Putamen (tissue), 1 donor: ENCODE measurements at places on chromosomes 2 and 18.

- no peak for DNase-seq
Measured at GRCh38 chr2:46847726-46848412, 67.7 kb downstream of the MCFD2 start.

GRCh38 chr2:188130317-188130716 is 161.4 kb upstream of the GULP1 start:
- DNase-seq, result no peak

- peak; percentile 27 for DNase-seq
Measured at GRCh38 chr18:45913276-45913675, 53.9 kb downstream of the EPG5 start.

DNA sequence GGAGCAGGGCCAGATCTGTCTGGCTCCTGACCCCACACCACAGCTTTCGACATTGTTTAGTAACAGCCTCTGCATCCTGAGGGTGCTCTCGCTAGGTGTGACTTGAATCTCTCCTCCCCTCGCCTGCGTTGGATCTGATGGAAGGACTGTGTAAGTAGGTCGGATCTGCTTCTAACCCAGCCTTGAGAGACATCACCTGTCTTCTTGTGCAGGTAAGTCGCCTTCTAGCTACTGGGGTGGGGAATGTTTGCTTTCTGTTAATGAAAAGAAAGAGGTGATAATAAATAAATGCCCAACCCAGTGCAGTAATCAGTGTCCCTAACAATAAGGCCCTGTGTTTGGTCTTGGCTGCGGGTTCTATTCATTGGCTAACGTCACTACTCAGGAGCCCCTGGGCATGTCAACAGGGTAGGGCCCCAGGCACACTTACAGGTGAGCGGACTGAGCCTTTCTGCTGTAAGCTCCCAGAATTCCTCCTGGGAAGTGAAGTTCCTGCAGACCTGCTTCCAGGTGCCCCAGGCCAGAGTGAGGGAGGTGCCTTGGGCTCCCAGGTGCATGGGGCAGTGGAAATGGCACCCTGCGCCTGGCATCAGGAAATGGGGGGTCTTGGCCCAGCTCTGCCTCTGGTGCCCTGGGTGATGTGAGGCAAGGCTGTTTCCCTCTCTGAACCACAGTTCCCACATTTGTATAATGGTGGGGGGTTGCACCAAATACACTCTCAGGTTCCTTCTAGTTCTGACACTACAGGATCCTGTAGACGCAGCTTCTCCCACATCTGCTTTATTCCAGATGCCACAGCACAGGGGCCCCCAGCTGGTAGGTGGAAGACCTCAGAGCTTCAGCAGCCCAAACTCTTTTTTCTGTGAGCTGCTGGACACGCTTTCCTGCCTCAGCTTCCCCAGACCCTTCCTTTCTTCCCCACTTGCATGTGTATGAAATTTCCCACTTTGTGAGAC is 11.2 kb upstream of the FOSL2 start:
- DNase-seq, result no peak

DNA sequence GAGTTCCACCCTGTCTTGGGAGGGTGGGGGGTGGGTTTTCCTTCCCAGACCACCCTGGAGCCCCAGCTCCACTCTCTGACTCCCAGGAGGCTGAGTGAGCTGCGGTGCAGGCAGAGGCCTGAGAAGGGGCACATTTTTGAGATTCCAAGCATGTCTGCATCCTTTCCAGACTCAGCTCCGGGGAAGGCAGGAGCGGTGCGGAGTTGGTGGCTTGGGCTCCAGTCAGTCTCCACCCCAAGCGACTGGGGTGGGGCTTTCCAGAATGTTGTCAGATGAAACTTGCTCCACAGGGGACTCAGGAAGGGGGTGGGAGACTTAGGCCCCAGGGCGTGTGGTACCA is 44.2 kb upstream of the HS6ST1 start:
- DNase-seq, result no peak

GRCh38 chr2:58959996-58960395 is 718.9 kb upstream of the FANCL start:
- no peak for DNase-seq

- no peak for DNase-seq
Measured at GRCh38 chr2:234249873-234250272, 199.4 kb downstream of the SPP2 start.

DNA sequence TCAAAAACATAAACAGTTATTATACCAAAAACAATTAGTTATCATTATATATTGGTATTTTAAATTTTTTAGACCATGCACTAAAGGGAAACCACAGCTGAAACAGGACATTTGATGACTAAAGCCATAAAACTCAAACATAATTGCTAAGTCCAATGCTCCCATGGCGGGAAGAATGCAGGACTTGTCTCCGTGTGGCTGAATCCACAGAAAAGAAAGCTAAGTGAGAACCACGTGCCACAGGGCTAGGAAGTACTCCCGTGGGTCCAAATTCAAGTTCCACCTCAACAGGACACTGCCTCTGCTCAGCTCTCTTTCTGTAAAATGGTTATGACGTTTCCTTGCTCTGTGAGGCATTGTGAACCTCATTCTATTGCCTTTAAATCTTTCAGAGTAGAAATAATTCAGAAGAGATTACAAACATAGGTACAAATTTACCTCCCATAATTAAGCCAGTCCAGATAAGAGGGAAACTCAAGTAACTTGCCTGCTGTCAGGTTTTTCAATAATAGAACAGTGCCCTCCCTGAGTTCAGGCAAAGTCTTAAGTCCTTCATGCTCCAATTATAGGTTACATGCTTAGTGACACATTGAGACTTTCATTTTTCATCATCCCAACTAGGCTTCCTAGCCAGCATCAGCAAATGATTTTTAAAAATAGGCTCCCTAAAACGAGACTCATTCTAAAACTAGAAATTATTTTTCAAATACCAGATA is 36.7 kb downstream of the FTCDNL1 start:
- no peak for DNase-seq

- no peak for DNase-seq
Measured at GRCh38 chr2:110865188-110865587, 132.8 kb downstream of the ACOXL start.

- no peak for DNase-seq
Measured at GRCh38 chr2:46298522-46299353, 1.5 kb downstream of the EPAS1 start.

- no peak for DNase-seq
Measured at GRCh38 chr2:239278941-239279365, 121.9 kb downstream of the HDAC4 start.

DNA sequence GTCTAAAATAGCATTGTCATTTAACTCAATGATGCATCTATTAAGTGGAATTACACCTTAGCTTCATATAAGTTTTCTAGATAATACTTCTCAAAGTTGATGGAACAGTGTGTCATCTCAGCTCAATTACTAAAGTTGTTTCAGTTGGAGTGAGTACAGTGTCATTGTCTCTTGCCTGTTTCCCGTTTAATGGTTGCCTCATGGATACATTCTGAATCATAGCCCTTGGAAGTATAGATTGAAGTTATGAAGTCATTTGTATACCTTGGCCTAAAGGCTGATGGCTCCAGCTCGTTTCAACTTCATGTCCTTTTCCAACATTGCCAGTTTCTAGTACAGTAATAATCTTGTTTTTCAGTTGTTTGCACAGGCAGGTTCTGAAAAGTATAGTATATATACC is 130.5 kb upstream of the NOSTRIN start:
- DNase-seq, result no peak

GRCh38 chr18:9017167-9017904 is 85.2 kb upstream of the NDUFV2 start:
- DNase-seq, result no peak
